ENCODE measurements at places on chromosomes 6 and 20.

DNA sequence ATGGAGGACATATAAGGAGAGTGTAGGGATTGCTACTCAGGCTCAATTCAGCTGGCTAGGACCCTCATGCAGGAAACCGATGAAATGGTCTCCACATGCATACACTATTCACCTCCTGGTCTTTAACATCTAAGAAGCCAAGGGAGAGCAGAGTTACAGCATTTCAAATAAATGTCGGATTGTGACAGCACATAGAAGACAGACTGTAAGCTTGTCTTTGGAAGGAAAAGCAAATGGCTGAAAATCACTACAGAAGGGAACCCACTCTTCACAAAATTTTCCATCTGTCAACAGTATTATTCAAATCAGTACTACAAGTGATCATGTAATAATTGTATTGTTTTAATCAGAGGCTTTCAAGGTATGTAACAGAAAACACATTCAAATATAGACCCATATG lies 72.9 kb downstream of the ATG5 start:
- no peak for DNase-seq

GRCh38 chr6:69265706-69266105 lies 531.1 kb downstream of the LMBRD1 start:
- DNase-seq, result no peak

DNA sequence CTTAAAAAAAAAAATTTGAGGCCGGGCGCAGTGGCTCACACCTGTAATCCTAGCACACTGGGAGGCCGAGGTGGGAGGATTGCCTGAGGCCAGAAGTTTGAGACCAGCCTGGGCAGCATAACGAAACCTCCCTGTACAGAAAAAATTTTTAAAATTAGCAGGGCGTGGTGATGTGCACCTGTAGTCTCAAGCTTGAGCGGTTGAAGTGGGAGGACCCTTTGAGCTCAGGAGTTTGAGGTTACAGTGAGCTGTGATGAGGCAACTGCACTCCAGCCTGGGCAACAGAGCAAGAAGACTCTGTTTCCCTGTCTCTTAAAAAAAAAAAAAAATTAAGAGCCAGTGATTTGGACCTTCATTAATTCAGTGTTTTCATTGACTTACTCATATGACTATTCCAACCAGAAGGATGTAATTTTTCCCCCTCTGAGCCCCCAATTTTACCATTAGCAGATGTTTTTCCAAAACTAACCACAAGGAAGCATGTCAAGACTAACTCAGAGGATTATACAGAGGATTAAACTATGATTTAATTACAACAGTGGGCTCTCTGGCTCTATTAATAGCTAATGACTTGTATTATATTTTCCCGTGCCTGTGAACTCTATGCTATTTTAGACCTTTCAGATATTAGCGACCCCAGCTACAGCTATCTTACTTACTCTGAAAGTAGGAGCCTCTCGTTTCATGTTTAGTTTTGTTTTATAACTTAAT lies 75.1 kb downstream of the ARID1B start:
- DNase-seq, result no peak

DNA sequence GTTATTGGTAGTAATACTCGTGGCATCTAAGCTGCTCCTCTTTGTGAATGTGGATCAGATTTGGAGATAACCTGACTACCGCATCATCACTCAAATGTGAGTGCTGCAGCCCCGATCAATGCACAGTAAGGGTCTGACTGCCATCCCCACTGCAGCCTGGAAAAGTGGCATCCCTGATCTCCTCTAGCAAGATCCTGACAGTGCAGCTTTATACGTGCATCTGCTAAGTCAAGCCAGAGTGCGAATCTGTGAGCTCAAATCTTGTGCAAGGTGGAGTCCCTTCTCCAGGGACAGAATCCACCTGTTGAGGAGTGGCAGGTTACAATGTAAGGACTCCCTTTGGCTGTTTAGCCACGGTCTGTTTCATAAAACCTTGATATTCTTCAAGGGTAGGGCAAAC lies 215.0 kb upstream of the EXOC2 start:
- DNase-seq, result no peak

GRCh38 chr20:1934156-1934555 lies 38.9 kb downstream of the SIRPA start:
- DNase-seq, result no peak

DNA sequence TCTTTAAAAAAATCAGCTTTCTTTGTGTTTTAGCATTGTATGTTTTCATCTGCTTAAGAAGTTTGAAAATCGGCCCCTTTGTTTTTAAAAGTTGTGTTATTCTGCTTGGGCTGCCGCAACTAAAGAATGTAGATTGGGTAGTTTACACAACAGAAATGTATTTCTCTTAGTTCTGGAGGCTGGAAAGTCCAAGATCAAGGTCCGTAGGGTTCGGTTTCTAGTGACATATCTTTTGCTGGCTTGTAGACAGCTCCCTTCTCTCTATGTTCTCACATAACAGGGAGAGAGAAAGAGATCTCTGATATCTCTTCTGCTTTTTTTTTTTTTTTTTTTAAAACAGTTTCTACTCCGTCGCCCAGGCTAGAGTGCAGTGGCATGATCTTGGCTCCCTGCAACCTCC lies 138.6 kb downstream of the TBC1D7 start:
- DNase-seq, result no peak

GRCh38 chr6:34147906-34148630 lies 2.2 kb upstream of the GRM4 start:
- no peak for DNase-seq

DNA sequence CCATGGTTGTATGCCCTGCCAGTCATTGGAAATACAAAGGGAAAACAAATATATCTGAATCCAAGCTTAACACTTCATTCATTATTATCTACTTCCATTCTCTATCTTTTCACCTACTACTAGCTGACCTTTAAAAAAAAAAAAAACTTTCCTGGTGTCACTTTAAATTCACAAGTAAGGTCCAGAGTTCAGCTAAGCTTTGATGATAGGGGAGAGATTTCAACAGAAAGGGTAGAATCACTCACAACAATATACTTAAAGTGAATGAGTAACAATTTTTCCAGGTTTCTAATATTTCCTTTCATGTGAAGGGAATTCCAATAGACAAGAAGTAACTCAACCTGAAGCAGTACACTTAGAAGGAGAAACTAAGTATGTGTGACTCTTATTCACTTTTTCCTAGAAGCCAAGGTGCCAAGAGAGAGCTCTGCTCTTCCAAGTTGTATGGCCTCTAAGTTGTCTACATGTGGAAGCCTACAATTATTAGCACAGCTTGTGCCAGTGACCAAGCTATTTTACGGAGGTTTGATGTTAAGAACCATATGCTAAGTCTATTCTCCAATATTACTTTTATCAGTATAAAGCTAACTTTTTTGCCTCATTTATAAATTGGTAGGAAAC lies 371.7 kb downstream of the TENT5A start:
- DNase-seq, result no peak

DNA sequence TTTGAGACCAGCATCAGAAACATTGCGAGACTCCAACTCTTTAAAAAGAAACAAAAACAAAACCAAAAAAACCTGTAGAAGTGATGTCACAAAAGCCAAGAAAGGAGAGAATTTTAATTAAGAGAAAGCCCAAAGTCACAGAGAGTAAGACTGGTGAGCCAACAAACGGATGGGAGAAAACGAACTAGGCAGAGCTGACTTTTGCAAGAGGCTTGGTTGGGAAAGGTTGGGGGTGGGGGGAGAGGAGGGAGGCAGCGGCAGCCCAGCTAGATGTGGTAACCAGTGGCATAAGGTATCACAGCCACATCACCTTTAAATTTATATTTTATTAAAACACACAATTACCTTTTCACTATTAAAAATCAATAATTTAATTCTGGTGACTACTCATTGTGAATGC lies 23.5 kb downstream of the NOL7 start:
- no peak for DNase-seq

DNA sequence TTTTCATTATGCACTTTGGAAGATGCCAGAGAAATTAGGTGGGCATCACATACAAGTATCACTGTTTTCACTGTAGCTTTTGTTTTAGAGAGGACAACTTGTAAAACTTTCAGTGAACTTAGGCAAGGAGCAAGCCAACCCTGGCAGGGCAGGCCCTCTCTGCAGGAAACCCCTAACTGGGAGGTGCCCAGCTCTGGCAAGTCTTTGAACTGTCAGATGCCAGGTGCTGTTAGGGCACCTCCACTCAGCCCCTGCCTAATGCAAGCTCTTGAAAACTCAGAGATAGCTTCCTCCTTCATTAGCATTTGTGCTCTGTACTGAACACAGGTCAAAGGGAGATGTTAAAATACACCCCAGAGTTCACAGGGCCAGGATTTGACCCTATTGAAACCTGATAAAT lies 774.2 kb upstream of the FLRT3 start:
- no peak for DNase-seq

DNA sequence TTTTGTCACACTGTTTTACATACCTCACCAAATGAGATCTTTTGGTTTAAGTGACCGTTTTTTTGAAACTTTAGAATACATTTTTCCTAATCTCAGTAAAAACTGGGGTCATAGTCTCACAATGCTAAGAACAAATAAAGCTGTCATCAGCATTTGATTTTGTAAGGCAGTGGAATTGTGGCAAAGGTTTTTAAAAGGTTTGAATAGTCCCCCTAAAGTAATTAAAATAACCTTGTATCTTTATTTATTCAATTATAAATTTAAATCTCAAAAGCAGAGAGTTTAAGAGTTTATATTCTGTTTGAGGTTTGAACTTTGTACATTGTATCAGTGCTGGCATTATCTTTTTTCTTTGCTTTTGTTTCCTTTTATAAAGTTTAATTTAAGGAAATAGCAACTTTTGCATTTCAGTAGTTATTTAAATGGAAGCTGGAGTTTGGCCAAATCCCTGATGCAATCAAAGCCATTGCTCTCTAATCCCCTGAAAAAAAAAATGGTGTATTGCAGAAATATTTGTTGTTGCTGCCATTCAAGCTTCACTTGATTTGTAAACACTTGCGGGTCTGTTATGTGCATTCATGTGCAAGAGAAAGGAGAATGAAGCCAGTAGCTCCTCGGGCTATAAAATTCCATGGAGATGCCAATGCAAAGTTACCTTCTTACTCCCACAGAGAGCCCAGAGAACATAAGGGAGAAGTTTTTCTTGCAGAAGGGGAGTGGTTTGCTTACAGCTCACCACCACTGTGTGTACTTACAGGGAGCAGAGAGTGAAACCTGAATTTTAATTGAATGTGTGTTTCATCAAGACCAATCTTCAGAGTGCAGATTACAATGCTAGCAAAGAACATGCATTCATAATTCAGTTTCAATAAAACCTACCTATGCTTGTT lies 391.8 kb downstream of the ARHGAP18 start:
- DNase-seq, result no peak

DNA sequence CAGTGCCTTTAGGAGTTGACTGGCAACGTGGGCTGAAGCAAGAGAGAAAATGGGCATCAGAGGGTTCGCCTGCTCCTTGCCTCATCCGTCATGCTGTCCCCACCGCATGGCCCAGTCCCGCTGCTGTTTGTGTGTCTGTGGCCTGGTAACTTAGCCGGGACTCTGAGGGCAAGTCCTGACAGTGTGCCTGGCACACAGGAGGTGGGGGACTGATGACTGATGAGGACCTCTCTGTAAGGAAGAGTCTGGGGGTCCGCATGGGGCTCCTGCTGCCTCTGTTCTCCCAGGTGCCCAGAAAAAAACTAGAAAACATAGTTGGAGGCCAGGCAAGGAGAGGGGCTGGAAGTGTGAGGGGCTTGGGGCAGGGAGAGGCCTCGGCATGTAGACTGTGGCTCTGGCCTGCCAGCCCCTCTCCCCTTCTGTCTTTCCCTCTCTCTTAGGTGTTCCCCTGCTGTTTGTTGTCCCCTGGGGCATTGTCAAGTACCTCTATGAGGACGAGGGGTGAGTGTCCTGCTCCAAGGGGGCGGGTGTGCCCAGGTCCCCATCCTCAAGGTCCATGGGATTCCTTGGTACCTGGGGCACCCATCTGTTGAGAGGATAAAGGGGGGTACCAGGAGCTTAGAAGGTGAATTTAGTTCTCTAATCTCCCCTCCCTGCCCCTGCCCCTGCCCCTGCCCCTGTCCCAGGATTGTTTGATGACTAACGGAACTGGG lies 29.5 kb downstream of the GLP1R start:
- DNase-seq, result no peak

GRCh38 chr6:18447552-18447951 lies 60.4 kb downstream of the RNF144B start:
- DNase-seq, result no peak

DNA sequence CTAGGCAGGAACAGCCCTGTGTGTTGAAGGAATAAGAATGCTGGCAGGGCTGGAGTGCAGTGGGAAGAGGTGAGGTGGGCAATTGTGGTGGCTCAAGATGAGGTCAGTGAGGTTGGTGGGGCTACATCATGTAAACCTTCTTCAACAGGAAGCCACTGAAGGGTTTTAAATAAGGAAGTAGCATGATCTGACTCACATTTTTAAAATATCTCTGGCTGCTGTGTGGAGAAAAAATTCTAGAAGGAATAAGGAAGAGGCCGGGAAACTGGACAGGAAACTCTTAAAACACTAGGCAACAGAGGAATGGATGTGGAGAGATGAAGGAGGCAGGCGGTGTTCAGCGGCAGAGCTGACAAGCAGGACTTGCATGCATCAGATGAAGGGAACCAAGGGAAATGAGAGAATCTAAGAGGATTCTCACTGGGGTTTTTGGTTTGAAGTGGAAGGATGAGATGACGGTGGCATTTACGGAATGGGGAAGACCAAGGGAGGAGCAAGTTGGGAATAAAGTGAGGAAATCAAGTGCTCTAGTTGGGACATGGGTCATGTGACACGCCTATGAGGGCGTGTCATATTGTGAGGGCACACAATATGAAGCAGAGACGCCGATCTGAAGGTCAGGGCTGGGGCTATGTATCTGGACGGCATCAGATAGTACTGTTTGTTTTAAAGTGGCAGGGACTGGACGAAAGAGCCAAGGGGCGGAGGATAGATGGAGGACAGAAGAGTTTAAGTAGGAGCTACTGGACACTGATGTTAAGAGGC lies 18.2 kb downstream of the TMEM242 start:
- DNase-seq, result no peak

DNA sequence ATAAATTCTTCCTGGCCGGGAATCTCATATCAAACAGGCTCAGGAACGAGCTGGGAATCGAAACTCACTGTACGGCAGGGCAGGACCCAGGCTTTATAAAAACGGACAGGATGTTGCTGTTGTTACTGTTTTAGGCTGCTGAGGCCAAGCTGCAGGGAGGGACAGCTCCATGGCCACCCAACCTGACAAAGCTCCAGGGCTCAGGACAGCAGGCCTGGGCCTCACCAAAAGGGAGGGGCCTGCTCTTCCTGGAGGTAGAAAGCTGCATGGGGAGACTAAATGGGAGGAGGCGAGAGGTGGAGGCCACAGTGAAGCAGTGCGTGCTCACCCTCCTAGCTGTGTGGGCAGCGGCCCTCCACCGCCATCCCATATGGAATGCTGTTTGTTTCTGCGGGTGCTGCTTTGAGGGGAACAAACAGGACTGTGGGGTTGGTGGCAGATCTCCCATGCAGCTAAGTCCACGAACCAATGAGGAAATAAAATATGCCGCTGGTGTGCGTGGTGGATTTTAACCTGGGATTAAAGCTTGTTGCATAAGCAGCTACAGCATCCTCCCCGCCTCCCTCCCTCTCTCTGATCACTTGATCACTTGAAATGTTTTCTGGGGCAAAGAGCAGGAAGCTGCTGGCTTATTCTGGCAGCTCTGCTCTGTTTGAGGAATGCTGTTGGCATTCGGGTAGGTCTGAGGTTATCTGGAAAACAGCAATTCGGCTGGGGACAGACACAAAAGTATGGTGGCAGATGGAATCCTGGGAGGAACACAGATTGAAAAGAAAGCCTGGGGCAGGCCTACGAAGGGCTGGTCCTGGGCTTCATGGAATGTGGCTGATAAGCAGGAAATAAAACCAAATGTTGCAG lies 2.4 kb upstream of the ZMYND8 start:
- DNase-seq, result peak; percentile 45

GRCh38 chr20:32208499-32209154 lies 947 bp downstream of the POFUT1 start:
- DNase-seq, result no peak

Data from CD4-positive, alpha-beta T cell treated with Interleukin-6 for 4 hours (primary cell).